HS-27A (cell line): ENCODE measurements at places on chromosomes 4 and X.
A peak's percentile ranks its signal among the peaks of the same experiment; 100 is the strongest.

- no peak for DNase-seq
Measured at GRCh38 chr4:103853627-103854026, 133.8 kb upstream of the TACR3 start.

GRCh38 chr4:52019936-52020657 is at the start of gene LRRC66:
TSS of gene LRRC66 (minus strand) at chr4:52020363. CDS start at chr4:52017613, 2,750 bp downstream.
- DNase-seq, result no peak

GRCh38 chr4:112327965-112328733 is 31.0 kb downstream of the ALPK1 start:
- peak; percentile 41 for DNase-seq

GRCh38 chrX:124280294-124280902 is 52.1 kb upstream of the TEX13D start:
- no peak for DNase-seq

- no peak for DNase-seq
Measured at GRCh38 chr4:87844452-87844851, 11.7 kb downstream of the MEPE start.

GRCh38 chr4:153419673-153420278 is 46.4 kb upstream of the TMEM131L start:
- no peak for DNase-seq

DNA sequence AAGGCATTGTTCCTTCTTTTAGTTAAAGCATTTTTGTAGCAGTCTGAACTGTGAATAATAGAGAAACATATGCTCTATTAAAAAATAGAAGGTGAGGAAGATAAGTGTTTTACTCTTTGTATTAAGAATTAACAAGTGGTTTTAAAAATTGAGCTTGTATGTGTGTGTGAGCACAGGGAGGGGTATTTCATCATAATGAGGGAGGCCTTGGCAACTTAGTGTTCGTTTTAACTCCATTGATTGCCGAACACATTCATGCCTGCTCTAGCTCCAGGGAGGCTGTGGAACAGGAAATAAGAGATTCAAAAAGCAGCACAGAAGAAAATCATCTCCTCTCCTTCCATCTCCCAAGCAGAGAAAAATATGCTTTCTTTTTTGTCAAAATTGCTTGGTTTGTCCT is 14.8 kb downstream of the SHROOM3 start:
- no peak for DNase-seq

GRCh38 chr4:1363513-1363912 is 16.5 kb downstream of the UVSSA start:
- DNase-seq, result no peak

DNA sequence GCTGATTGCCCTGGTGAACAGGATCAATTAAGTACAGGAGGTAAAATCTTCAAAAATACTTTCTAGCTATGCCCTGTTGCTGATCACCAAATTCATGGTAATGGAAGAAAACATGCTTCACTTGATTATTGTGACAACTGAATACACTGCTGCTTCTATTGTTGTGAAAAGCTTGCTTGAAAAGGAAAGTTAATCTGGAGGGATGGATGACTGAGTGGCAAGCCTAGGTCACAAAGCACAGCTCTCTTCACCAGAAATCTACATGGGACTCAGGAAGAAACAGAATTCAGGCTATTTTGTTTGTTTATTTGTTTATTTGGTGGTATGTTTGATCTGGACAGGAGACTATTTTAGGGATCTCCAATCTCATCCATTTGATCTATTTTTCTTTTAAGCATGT is 182.0 kb downstream of the MGST2 start:
- no peak for DNase-seq

DNA sequence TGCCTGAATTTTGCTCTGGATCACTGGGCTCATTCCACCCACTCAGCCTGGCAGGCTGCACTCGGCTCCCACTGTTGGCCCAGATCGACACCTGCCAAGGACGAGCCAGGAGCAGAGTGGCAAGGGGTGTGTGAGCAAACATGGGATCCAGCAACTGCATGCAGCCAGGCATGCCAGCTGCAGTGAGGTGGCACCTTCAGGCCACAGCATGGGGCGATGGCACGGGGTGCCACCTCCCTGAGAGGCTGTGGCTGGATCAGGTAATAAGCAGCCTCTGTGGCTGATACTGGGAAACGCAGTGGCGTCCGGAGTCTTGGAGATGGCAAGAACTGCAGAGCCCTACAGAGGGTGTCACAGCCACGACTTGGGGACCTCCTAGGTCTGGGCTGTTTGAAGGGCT is 244.5 kb upstream of the FSTL5 start:
- DNase-seq, result no peak

- no peak for DNase-seq
Measured at GRCh38 chr4:105683038-105683437, 25.5 kb downstream of the INTS12 start.

DNA sequence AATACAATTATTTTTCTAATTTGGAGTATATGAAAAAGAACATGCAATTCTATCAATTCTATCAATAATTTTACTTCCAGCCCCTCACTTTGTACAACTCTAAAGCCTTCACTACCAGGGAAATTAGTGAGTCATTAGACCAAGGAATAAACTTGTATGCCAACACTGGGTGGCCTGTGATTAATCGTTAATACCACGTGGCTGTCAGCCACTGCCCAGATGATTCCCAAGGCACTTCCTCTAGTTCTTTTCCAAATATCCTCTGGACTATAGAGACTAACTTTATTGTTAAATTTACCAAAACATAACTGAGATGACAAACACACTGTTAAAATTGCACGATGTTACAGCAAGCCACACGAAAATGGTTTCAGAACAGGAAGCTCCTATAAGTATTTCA is 45.7 kb downstream of the MID1 start:
- no peak for DNase-seq

GRCh38 chrX:107457289-107457688 is 7.8 kb downstream of the FRMPD3 start:
- no peak for DNase-seq

DNA sequence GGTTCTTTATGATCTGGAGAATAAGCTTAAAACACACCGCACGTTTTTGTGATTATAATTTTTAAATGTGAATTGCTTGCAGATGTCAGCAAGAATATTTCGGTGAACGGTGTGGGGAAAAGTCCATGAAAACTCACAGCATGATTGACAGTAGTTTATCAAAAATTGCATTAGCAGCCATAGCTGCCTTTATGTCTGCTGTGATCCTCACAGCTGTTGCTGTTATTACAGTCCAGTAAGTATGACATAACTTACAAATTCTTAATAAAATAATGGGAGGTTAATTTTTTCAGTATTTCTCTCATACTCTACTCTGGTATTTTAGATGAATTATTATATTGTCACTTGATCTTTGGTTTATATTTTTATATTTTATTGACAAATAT is 5.4 kb downstream of the AREG start:
- DNase-seq, result no peak

DNA sequence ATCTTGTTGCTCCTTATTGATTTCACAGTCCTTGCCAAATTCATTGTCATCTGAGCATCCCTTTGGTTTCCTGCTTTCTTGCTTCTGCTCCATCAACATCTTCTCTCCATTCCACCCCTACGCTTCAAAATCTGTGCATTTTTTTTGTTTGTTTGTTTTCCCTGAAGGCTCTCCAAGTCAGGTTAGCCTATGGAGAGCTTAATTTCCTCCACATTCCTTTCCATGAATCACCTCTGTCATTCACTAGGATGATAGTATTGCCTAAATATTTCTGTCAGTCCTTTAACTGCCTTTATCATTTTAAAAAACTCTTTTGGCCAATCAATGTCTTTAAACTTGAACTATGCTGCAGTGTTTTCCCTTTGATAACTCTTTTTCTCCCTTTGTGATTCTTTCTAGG is 67.7 kb downstream of the PPARGC1A start:
- DNase-seq, result no peak

DNA sequence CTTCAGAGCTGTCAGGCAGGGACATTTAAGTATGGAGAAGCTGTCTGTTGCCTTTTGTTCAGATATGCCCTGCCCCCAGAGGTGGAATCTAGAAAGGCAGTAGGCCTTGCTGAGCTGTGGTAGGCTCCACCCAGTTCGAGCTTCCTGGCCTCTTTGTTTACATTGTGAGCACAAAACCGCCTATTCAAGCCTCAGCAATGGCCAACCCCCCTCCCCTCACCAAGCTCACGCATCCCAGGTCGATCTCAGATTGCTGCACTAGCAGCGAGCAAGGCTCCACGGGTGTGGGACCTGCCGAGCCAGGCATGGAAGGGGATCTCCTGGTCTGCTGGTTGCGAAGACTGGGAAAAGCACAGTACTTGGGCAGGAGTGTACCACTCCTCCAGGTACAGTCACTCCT is 59.3 kb downstream of the ZNF674 start:
- no peak for DNase-seq

DNA sequence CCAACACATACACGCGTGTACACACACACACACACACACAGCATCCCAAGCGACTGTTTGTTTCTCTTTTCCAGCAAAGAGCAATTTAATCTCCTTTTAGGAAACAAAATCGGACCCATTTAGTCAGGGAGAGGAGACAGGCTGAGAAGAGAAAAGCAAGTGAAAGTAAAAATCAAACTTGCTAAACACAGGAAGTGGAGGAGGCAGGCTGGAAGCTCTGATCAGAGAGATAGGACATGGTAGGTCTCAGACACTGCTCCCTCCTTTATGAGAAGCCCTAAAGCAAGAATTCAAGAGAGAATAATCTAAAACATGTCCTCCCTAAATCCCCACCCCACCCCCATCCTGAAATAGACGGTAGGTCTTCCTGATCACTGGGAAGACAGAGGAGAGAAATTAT is 62.3 kb downstream of the GPC3 start:
- DNase-seq, result no peak

- DNase-seq, result no peak
Measured at GRCh38 chr4:7759216-7759615, 180.4 kb downstream of the AFAP1 start.

GRCh38 chr4:84837751-84838150 is 128.7 kb downstream of the WDFY3 start:
- DNase-seq, result no peak

DNA sequence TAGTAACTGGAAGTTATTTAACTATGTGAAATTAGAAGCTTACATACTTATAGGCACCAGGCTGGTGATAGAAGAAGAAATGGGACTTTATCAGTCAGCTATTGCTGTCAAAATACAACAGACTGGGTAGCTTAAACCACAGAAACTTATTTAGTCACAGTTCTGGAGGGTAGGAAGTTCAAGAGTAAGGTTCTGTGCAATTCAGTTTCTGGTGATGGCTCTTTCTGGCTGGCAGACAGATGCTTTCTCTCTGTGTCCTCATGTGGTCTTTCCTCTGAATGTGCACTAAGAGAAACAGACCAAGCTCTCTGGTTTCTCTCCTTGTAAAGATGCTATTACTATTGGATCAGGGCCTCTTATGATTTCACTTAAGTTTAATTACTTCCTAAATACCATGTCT is 92.1 kb upstream of the ANKRD50 start:
- no peak for DNase-seq

- no peak for DNase-seq
Measured at GRCh38 chr4:24781999-24782745, 13.2 kb upstream of the SOD3 start.

DNA sequence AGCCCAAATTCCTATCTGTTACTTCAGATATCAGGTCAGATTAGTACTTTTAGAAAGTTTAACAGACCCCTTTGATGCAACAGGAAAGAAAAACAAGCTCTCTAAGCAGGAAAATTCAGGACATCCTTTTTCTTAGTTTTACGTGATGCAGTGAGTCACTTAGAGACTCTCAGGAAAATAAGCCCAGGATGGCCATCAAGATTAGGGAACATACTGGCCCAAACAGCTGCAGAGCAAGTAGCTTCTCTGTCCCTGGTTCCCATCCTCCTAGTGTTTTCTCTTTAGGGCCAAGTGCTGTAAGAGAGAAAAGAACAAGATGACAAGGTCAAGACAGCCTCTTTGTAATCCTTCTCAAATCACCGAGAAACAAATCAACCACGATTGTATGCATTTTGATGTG is 219.1 kb downstream of the ZNF674 start:
- DNase-seq, result no peak

GRCh38 chrX:114152130-114152529 is 431.8 kb upstream of the HTR2C start:
- DNase-seq, result no peak

GRCh38 chr4:89256203-89256800 is 51.3 kb downstream of the GPRIN3 start:
- no peak for DNase-seq

DNA sequence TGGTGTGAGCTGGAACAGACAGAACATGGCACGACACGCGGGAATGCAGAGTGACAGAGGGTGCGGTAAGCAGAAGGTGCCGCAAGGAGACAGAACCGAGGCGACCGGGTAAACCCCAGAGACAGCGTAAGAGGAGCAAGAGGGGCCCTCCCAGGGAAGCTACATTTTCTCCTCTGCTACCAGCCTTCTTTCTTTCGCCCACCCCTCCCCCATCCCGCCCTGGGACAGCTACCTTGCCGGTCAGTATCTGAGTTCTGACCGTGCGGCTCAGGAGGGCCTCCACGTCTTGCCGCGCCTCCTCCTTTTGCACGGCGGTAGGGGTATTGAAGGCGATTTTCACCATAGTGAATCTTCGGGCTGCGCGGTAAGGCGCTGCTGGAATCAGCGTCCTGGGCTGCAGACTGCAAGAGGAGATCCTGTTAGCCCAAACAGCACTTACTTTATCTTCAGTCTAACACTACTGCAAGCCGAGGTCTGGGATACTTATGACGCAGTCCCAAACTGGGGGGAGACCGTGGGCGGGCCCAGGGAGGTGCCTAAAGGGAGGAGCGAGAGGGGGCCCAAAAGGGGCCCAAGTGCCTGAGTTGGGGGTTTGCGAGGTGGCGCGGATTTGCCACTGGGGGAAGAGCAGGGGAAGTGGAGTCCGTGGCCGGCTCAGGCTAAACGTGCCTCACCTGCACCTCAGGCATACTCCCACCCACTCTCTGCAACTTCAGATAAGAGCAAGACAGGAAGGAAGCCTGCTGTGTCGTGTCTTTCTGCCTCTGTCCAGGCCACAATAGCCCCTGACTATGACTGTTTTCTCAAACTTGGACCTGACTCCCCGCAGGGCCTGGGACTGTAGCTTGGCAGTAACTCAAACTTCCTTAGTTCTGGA is at the start of gene ITM2A:
ITM2A (minus strand) TSS at position 462 of the 877 bp plus-strand sequence; CDS start at position 343, 119 bp downstream.
- DNase-seq, result no peak

GRCh38 chr4:156558373-156559025 is 413.1 kb downstream of the PDGFC start:
- no peak for DNase-seq

DNA sequence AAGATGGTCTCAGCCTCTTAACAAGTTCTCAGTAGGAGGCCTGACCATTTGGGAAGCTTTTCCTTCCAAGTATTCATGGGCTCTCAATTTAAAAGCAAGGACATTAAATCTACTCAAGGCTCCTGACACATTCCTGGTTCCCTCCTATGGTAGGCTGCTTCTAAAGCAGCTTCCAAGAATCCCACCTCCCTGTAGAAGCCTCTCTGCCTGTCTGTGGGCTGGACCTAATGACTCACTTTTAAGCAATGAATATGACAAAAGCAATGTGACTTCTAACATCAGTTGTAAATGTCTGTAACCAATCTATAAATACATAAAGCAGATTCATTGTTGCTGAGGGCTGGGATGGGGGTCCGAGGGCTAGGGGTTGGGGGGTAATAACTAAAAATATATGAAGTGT is 99.5 kb upstream of the FAM9B start:
- no peak for DNase-seq
